ENCODE measurements at places on chromosomes 2 and 18.

DNA sequence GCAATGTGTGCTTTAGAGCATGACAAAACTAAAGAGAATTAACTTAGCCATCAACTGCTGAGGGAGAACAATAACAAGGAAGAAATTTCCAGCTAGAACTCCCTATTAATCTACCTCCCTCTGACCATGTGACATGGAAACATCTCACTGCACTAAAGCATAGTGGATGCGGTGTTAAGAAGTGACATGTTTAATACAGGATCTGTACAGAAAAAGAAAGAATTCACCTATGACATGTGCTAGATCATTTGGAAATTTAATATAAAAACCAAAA, 202.3 kb upstream of the KLHL14 start:
- DNase-seq = no peak

GRCh38 chr2:145755019-145755837, 1235.3 kb upstream of the ZEB2 start:
- DNase-seq = no peak

- DNase-seq = no peak
These were observed 197.5 kb upstream of the CHAC2 start for GRCh38 chr2:53569957-53570727.

GRCh38 chr2:205130111-205130829, 552.0 kb upstream of the NRP2 start:
- no peak for DNase-seq

DNA sequence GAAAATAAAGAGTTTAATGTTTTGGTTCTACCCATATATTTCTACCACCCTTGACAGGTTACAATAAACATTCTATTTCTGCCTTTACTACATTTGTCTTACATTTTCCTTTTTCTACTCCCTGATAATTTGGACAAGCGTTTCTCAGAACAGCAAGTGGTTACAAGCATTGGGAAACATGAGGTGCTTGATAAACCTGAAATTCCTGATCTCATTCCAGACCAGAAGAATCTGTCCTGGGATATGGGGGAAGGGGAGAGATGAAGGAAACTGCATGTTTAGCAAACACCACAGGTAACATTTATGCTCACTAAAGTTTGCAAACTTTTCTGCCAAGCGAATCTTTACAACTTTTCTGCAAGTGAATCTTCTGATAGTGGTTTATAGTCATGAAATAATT, 28.3 kb upstream of the DSC1 start:
- DNase-seq = no peak

- no peak for DNase-seq
These were observed 87.1 kb downstream of the ITGB1BP1 start for GRCh38 chr2:9336241-9336575.

- DNase-seq = no peak
These were observed 10.7 kb upstream of the GYPC start for GRCh38 chr2:126645211-126645618.

DNA sequence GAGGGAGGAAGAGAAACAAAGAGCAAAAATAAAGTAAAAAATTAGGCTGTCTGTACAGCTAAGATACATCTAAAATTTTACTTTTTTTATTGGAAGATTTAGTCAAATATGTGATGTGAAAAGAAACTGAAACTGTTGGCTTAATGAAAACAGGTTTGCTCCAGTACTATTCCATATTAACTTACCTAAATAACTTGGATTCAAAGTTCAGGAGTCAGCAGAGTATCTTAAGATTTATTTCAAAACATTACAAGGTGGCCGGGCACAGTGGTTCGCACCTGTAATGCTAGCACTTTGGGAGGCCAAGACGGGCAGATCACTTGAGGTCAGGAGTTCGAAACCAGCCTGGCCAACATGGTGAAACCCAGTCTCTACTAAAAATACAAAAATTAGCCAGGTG, 197.9 kb downstream of the PDE11A start:
- no peak for DNase-seq

GRCh38 chr2:221124532-221125240, 447.4 kb downstream of the EPHA4 start:
- no peak for DNase-seq

DNA sequence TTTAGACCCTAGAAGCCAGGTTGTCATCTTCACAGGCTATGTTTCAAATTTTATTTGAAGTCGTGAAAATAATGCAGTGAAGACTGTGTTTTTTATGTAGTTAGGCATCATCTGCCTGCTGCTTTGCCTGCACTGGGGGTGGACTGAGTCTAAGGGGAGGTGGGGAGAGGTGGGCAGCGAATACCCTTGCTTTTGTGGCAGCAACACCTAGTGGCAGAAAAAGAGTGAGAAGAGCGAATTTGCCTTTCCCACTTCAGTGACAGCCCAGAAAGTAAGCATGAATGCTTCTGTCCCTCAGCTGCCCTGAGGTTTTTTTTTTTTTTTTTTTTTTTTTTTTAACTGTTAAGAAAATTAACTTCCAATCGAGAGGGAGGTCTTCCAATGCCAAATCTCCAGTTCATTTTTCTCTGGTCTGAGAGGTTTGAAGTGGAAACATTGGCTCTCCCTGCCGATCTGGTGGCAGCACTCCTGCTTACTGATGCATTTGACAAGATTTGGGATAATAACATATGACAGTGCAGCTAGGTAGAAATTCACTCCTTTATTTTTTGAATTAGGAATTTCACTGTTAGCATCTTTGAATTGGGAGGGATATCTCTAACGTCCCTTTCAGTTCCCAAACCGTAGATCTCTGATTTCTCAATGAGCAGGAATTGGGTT, 60.3 kb upstream of the LYPD6B start:
- no peak for DNase-seq

GRCh38 chr2:212935752-212936151, 215.7 kb downstream of the IKZF2 start:
- DNase-seq = no peak

GRCh38 chr18:23487738-23488570, 15.4 kb upstream of the RMC1 start:
- no peak for DNase-seq

- DNase-seq = no peak
These were observed 193.3 kb upstream of the RBBP8 start for GRCh38 chr18:22739789-22740188.

- DNase-seq = no peak
These were observed 75.1 kb upstream of the MAP4K4 start for GRCh38 chr2:101622210-101623030.

DNA sequence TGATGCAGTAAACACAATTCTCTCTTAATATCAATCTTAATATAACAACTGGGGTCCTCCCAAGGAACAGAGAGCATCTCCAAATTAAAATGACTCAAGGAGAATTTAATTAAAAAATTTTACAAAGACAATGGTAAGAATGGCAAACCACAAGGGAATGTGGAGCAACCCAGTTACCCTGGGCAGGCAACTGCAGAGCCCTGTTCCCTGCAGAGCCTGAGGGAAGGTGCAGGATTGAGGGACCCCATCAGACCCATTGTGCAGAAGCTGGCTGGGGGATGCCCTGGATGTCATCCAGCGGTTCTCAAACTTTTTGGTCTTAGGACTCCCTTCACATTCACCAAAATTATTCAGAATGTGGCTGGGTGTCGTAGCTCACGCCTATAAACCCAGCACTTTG, 262.8 kb downstream of the FBXO15 start:
- DNase-seq = no peak

- DNase-seq = peak; percentile 68
These were observed 62.9 kb downstream of the AFTPH start for GRCh38 chr2:64586883-64587481.

DNA sequence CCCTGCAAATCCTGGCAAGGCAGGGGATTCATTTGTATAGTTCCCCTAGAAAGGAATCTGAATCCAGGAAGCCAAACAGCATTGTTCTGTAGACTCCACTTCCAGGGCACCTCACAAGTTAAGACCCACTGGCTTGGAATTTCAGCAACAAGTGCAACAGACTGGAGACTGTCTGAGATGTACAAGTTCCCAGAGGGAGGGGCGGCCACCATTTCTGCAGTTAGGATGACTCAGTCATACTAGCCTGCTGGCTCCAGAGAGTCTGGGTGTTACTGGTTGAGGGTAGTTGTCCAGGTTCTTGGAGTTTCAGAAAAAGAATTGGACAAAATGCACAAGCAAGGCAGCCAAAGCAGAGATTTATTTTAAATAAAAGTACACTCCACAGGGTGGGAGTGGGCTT, 384.2 kb downstream of the DSC3 start:
- no peak for DNase-seq

GRCh38 chr2:227655454-227655853, 11.2 kb upstream of the SCYGR5 start:
- peak; percentile 96 for DNase-seq

DNA sequence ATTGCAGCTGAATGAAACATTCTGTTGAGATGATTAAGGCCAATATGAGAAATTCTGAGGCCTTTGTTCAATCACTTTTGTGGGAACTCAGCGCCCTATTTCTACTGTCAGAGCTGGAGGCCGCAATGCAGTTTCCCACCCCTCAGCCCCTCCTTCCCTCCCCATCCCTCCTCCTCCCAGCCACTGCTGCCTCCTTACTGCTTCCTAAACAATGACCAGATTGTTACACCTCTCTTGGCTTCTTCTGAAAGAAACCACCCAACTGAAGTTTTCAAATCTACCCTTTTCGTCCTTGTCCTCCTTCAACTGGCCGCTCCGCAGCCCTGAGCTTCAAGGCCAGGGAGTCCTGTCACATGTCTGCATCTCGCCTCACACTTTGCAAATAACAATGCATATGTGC, 36.7 kb upstream of the MAPK4 start:
- no peak for DNase-seq

GRCh38 chr2:173568054-173568453, 213.4 kb downstream of the CDCA7 start:
- peak; percentile 65 for DNase-seq

DNA sequence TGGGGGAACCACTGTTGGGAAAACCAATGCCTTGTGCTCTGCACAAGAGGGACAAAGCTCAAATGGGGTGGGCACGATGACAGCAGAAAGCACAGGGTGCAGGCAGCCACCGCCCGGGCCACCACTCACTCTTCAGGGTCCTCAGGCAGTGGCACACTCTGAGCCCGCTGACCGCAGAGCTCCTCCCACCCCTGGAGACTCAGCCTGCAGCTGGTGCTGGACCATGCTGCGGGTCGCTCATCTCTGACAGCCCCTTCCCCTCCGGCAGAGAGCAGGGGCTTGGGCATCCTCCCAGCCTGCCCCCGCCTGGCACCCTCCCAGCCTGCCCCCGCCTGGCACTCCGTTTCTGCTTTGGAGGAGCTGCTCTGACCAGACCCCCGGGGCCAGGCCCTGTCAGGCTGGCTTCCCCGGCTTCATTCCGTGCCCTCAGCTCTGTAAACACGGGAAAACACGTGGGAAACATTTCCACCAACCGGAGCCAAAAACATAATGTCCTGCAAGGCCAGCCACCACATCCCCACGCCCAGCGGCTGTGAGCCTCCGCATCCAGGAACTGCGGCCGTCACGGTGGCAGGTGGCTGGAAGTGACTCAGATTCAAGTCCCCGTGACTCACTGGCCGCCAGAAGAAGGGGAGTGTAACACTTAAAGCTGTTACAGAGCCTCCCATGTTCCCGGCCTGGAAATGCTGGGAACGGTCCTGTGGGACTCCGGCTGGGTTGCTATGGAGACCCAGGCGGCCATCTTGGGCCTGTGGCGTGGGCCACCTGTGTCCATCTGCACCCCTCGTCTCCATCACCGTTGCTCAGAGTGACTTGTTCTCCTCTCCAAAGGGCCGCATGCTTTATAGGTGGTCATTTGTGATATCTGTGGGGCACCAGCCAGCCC, 6.8 kb upstream of the SNED1 start:
- peak; percentile 49 for DNase-seq

- DNase-seq = no peak
These were observed 78.7 kb downstream of the AGAP1 start for GRCh38 chr2:235572592-235572991.

- no peak for DNase-seq
These were observed 16.6 kb downstream of the SOWAHC start for GRCh38 chr2:109630441-109631430.

DNA sequence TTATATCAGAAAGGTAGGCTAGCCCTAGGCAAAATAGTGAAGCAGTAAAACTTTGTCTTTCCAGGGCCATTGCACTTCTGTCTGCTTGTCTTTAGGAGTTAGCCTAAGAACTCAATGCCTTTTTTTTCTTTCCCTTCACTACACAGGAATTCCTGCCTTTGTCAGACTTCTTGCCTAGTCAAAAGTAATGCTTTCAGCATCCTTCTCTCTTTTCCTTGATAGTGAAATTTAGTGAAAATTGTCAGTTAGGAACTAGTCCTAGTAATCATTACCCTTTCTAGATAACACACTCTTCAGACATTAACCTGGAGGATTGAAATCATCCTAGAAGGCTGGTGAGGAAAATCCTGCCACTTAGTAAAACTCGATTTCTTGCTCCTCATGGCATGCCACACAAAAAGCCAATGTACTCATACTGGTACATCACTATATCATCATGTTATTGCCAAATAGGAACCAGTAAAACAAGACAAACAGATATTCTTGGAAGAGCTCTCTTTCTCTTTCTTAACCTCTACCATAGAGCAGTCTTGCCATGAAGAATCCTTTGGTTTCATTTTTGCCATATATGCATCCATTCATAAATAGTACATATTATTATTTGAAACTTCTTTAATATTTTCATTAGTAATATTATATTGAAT, 320.5 kb downstream of the CTNNA2 start:
- DNase-seq = no peak

DNA sequence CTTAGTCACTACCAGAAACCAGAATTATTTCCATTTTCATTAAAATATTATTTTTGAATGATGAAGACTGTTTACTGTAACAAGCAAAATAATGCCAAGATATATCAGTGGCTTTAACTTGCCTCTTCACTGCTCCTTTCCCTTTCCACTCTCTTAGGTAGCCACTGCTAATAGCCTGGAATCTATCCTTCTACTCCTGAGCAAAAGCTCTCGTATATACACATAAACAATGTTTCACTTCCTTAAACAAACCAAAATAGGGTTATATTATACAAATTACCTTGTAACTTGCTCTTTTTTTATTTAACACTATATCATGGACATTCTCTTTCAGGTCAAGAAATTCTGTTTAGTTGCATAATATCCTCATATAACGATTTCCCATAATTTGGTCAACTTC, 20.8 kb downstream of the IMMT start:
- no peak for DNase-seq

DNA sequence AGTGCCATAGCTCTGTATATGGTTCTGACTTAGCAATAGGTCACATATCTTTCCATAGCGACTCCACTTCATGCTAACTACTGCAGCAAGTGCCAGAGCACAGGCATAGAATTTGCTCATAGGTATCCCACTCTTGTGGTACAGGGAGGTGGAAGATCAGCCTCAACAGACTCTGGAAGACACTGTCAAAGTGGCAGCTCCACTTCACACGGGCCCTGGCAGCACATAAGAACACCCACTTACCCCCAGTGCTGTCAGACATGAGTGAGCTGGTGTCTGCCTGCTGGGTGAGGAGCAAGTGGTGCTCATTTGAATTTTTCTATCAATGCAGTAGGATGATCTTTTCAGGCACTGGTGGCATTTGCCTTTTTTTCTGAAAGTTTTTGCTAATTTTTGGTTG, 48.6 kb downstream of the BCL2L11 start:
- DNase-seq = no peak

Data from A549 (cell line).